ENCODE measurements at places on chromosomes 7 and 10.

DNA sequence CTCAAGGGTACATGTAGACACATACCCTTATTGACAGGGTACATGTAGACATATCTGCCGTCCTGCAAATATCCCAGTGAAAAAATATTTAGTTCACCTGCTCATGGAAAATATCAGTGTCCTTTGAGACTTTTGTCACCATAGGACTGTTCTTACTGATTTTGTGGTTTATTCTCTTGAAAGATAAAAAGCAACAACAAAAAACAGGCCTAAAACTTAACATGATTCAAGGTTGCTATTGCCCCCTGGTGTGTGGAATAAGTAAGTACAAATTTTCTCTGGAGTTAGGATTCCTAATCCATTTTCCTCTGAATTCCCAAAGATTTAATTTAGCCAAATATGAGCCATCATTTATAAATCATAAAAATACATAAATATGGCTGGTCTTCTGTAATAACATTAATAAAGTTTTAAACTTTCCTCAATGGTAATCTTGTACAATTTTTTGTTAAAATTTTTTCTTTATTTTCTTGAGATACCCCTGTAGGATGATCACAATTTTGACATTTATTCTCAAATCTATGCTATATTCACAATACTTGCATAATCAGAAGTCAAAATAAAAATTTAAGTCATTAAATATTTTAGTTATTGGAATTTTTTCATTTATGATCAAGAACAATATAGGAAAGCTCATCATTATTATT, 741.4 kb upstream of the POT1 start:
- no peak for DNase-seq

GRCh38 chr10:130686689-130687300, 550.6 kb downstream of the GLRX3 start:
- no peak for DNase-seq

DNA sequence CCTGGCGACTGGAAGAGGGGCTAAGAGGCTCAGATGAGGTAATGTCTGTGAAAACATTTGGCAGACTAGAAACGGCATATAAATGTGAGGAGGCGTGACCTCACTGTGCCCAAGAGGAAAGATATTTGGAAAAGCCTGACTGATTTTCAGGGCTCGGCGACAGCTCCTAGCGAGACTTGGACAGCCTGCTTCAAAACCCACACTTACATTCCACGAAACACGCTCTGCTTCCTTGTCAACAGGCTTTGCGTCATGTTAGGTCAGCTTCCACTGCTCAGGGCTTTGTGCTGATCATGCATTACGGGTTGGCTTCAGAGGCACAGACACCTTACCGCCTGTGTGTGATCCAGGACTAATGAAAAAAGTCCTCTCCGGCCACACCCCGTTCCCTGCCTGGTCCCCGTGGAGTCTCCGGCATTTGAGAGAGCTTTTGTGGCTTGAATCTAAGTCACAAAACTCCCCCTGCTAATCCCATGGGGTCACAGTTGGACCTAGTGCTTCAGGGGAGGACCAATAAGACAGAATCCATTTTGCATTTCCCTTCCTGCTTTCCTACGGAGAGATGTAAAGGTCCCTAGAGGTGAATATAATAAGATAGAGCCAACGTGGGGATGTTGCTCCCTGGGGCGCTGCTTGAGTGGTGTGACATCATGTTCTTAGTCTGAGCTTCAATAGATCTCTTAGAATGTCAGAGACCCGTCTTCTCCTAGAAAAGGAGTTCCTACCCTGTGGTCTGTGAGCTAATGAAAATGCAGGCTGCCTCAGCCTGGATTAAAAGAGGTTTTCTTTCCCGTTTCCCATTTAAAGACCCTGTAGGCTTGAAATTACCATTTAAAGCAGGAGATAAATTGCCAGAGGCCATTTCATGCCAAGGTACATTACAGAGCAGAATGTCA, 25.5 kb downstream of the FGFBP3 start:
- DNase-seq: no peak

DNA sequence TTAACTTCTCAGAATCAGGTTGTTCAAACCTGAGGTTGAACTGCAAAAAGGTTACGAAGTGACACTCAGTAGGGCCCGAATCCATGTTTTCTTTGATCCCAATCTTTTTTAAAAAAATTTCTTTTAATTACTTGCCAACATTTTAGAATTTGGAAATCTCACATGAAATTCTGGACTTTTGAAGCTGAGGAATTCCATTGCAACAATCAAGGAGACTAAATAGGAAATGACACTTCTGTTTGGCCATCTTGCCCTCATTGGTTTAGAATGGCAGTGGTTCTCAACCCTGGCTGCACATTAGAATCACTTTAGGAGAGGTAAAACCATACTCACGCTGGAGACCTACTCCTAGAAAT, 471 bp upstream of the TOMM7 start:
- DNase-seq: no peak

GRCh38 chr7:151412318-151412717, 2.5 kb upstream of the WDR86 start:
- no peak for DNase-seq

DNA sequence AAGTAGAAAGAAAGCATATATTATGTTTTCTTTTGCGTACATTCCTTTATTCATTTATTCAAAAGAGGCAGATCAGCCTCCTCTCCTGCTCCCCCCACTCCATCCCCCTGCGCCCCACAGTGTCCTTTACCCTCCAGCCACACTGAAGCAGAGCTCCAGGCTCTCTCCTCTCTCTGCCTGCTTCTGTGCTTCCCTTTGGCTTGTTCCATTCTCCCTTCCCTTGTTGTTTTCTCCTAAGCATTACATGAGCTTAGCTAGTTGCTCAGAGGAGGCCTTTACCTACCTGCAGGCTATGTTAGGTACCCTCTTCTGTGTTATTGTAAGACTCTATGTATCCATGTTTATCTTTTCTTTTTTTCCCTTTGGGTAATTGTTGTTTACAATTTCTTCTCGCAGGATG, 27.4 kb downstream of the CNNM2 start:
- DNase-seq: no peak

GRCh38 chr10:116274064-116274904, 1.3 kb upstream of the GFRA1 start:
- DNase-seq: no peak

GRCh38 chr10:60349426-60349825, 40.2 kb downstream of the ANK3 start:
- no peak for DNase-seq

- no peak for DNase-seq
These were observed 104.0 kb downstream of the JAZF1 start for GRCh38 chr7:28076423-28077200.

DNA sequence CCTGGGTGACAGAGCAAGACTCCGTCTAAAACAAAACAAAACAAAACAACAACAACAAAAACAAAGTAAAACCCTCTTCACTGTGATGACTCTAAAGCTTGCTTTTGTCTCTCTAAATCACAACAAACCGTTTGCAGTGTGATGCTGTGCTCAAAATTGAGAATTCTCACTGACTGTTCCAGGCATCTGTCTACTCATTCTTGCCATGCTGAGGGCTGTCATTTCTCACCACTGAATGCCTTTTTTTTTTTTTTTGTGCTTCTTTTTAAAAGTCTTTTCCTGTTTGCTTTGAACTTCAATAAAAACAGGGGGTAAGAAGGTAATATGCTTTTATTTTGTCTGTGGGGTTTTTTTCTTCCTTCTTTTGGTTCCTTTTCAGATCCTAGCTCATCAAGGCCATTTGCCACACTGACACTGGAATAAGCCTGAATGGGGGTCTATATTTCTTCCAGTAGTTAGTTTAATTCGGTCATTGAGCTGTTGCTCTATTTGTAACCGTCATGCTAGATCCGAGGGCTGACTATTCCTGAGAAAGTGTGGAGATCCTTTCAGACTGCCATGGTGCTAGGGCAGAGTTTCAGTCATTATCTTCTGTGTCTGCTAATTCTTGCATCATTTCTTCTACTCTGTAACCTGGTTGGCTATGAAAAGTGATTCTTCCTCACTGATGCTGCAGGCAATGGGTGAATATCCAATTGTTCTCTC, 10.6 kb downstream of the FAS start:
- DNase-seq: no peak

DNA sequence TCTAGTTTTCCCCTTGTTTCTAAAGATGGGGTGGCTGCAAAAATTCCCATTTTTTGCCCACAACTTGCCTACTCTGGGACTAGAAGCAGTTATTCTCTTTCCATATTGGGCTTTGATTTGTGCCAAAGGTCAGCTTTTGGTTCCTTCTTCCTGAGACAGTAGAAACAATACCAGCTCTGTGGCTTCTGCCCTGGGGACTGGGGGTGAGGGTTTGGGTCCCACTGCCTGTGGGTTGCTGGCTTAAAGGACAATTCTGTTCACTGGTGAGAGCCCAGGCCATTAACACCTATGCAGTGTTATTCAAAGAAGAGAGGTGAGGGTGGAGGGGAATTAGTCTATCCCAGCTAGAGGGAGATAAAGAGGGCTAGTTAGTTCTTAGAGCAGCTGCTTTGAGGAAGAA, 171.5 kb downstream of the CPEB3 start:
- DNase-seq: no peak

DNA sequence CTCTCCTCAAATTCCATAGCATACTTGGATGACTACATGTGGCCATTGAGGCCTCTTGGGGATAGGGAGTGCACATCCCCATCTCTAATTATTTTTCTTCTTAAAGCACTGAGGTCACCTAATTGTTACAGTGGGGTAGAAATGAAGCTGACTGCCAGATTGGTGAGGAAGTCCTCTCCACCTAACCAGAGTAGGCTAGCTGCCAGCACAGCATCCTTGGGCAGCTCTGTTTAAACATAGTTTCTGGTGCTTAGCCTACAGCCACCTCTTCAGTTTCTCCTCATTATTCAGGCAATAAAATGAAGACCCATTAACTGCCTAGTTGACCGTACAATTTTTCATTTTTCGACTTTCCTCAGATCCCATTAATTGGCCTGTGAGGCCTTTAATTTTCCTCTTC, 104.6 kb downstream of the MLLT10 start:
- no peak for DNase-seq

DNA sequence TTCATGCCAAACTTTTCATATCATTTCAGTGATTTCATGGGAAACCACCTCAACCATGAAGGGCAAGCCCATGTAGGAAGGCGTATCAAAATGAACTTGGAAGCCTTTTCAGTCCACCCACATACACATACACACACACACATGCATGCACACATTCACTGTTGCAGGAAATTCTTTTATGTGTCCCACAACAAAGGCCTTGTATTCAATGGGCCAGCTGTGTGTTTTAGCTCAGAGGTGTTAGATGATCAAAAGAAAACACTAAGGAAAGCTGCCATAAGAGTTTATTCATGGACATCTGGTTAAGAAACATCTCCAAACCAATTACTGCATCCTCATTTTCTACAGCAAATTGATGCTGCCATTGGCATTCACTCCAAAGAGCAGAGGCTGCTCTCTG, 74.4 kb upstream of the STK17A start:
- DNase-seq: no peak

DNA sequence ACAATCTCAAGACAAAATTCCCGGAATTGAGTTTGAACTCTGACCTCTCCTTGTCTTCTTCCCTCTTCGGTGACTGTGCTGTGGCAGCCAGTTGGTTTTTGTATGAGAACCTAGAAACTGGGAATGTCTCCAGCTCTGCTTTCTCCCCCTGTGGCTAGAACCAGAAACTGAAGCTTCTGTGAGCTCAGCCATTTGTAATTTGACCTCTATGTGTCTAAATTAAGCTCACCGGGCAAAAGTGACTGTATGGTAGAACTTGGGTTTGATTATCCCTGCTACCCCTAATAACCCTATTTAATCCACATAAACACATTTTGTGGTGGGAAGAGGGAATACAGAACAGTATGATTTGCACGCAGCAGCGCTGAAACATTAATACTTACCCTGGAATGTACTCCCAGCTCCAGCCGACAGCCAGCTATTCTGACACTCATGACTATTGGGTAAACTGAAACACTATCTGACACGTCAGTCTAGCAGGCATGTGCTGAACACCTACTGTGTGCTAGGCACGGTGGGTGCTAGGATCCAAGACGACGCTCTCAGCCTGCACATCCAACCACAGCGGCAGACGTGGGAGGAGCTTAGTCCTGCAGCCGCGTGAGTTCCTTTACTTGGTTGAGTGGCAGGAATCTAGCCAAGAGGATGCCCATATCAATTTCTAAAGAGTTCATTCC, 324.8 kb downstream of the SFMBT2 start:
- no peak for DNase-seq

- no peak for DNase-seq
These were observed 12.8 kb downstream of the PRXL2A start for GRCh38 chr10:80421050-80421706.

DNA sequence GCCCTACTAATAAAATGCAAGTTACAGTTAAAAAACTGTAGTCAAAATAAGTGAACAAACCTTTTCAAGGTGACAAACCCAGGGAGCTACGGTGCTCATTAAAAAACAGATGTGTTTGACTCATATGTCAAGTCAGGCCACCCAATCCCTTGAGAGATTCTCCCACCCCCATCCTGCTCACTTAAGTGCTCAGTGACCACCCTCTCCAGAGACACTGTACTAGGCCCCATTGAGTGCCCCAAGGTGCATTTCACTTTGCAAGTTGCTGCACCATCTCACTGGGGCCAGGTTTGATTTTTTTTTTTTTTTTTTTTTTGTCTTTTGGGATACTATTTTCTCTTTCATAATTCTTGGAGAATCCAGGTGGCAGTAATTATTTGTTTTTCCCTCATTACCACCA, 1.9 kb downstream of the ERV3-1 start:
- DNase-seq: no peak

DNA sequence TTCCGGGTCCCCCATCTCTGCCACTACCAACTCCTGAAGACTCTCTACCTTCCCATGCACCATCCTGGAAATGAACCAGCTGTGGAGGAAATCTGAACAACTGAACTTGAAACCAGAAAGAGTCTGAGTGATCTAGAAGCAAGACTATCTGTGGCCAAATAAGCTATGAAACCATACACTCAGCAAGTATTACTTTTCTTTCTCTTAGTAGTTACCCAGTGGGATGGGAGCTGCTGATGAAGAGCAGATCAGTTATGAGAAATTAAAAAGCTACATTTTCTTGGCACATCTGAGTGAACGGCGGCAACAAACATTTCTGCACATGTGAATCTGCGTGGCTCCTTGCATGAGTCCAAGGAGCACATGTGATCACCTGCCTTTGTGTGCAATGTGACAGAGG, 31.6 kb upstream of the AGK start:
- no peak for DNase-seq

GRCh38 chr10:92432596-92432995, 141.3 kb downstream of the IDE start:
- DNase-seq: no peak

GRCh38 chr10:124745252-124745651, 1.1 kb upstream of the FAM53B start:
- DNase-seq: no peak

- no peak for DNase-seq
These were observed 125.7 kb upstream of the CDK1 start for GRCh38 chr10:60652628-60653027.

GRCh38 chr7:27916372-27916771, 176.4 kb downstream of the TAX1BP1 start:
- DNase-seq: no peak

Measured in stimulated activated CD8-positive, alpha-beta memory T cell treated with anti-CD3 and anti-CD28 coated beads, Interleukin-4, amount 100 ng/mL, for 4 hours (primary cell).